ENCODE measurements at places on chromosomes 3 and 15.

- no peak for DNase-seq
These were observed 292.9 kb downstream of the TLE3 start for GRCh38 chr15:69804786-69805185.

GRCh38 chr15:87492321-87492720 is 764.2 kb downstream of the NTRK3 start:
- DNase-seq, result no peak

GRCh38 chr15:24269166-24269571 is 406.4 kb upstream of the NPAP1 start:
- DNase-seq, result no peak

DNA sequence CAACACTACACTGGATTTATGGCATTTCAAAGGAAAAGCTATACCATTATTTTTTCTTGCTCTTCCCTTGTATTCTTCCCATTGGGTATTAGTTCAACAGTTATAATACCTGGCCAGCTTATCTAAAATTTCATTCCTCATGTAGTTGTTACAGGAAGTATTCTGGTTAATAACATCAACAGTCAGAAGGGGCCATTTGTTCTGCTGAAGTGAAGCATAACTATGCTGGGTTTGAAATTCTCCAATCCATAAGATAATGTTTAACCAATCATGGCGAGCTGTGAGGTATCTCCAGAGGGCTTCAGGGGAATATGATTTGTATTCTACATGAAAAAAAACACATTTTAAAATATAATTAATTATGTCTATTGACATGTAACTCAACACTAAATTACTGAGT is 43.4 kb downstream of the SPG11 start:
- no peak for DNase-seq

DNA sequence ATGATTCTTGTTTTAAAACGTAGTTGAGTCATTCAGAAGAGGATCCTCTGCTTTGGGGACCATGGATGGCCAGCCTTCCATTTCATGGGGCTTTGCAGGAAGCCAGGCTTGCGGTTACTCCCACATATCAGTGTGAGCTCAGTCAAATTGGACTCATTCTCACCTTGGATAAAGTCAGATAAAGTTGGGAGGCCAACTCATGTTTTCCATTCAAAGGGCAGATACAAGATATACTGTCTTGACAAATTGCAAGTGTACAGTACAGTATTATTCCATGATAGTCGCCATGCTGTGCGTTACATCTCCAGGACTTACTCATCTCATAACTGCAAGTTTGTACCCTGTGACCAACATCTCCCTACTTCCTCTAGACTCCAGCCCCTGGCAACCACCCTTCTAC is 25.5 kb upstream of the B3GNT5 start:
- DNase-seq, result no peak

- DNase-seq, result no peak
These were observed 13.3 kb upstream of the THUMPD3 start for GRCh38 chr3:9349321-9350117.

DNA sequence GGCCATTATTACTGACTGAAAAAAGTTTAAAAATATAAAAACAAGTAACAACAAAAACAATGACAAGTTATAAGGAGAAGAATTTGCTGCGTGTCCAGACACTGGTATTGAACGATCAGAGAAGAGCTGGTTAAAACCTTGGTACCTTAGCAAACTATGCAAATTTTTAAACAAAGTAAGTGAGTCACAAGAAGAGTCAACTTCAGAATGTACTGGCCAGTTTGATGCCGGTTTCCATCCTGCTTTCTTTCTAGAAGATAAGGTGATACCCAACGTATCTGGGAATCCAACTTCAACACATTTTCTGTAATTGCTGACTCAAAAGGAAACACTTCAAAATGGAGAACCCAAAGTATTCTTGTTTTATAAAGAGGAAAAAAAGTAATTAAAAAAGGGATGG is 49.8 kb downstream of the RUBCN start:
- no peak for DNase-seq

- DNase-seq, result no peak
These were observed 724.7 kb upstream of the ZNF385D start for GRCh38 chr3:22475665-22476240.

- DNase-seq, result no peak
These were observed 121.7 kb downstream of the CBLB start for GRCh38 chr3:105747060-105747541.

DNA sequence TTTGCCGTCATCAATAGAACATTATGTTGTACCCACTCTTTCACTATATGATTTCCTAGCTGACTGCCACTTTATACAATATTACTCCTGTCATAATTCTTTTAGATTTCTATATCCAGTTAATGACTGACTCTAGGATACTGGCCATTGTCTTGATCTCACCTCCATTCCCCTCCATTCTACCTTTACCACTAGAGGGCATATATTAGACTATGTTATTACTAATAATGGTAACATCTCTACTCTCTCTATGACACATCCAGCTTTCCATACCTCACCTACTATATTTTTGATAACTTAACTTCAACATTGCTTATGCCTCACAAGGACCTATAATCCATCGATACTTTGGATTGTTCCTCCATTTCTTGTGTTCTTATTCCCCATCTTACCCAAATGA is 31.4 kb upstream of the POU1F1 start:
- DNase-seq, result no peak

DNA sequence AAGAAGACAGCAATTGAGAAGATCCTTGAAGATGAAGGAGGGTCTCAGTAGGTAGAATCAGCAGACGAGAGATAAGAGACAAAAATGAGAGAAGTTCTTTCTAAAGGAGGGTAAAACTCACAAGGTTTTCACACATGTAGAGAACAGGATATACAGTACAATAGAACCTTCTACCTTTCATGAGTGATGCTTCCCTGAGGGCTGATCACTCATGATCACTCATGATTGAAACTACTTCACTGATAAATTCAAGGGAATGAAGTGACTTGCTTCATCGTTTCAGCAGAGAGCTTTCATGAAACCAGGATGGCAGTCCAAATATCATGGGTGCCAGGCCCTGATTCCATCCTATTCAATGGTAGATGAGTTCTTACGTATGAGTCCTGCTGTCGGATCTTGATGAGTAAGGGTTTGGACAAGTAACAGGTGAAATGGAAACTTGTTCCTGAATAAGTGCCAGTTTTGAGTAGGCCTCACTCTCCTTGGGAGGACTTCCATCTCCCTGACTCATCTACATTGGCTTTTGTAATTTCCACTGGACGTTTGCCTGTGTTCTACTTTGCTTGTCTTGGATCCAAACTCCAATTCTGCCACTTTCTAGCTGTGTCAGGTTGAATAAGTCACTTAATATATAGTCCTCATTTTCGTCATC is 9.6 kb upstream of the CLDN16 start:
- no peak for DNase-seq

- DNase-seq, result no peak
These were observed 2.4 kb upstream of the REC114 start for GRCh38 chr15:73440571-73440970.

DNA sequence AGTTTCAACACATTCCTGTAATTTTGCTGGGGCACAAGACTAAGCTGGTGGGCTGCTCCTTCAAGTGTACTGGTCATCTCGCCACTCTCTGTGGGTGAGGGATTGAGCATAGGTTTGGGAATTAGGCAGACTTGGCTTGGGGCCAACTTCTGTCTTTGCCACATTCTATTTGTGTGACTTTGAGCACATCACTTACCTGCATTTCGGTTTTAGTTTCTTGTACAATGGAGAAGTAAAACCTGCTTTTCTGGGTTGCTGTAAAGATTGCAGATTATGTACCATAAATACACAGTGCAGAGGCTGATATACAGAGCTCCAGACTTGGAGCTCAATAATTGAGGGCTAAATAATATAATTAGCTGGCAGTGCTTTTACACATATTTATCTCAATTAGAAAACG is 162.1 kb downstream of the C3orf38 start:
- DNase-seq, result no peak
